ENCODE measurements at places on chromosomes 12 and 14.

- no peak for DNase-seq
These were observed at the start of gene KRT81 for GRCh38 chr12:52291267-52291935. KRT81 (minus strand) TSS chr12:52291534; CDS start chr12:52291465, 69 bp downstream.

GRCh38 chr14:44795725-44796124 lies 166.0 kb downstream of the KLHL28 start:
- no peak for DNase-seq

- DNase-seq = no peak
These were observed 74.9 kb downstream of the TESC start for GRCh38 chr12:117023998-117024960.

- DNase-seq = no peak
These were observed 1.2 kb downstream of the DYRK2 start for GRCh38 chr12:67649570-67650387.

DNA sequence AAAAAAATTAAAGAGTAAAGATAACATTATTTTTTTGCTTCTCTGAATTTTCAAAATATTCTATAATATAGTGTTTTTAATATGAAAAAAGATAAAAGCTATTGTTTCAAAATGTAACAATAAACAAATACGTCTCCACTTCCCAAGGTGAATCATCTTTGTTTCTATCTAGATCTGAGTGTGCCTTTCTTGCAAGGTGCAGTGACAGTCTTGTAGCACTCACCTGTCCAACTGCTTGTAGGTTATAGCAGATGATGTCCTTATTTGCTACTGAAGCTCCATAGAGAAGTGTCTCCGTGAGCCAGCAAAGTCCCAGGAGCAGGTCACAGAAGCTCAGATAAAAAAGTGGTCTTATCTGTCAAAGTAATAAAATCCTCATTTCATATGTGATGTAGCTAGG lies 21.4 kb downstream of the TMEM116 start:
- no peak for DNase-seq

GRCh38 chr14:24042746-24043145 lies 9.1 kb upstream of the CARMIL3 start:
- DNase-seq = no peak

Measured in hypothalamus (tissue), 51 donors.